ENCODE measurements at places on chromosomes 3 and 15. TPM values are rescaled to one million over a fixed set of nuclear protein-coding genes. Genes with fewer than 3 reads are reported as not detected.

Gene CFAP100
- total RNA-seq: 0.44 TPM

Gene EFCAB12
- 0.11 TPM for total RNA-seq

Gene KBTBD8
- 19.4 TPM for total RNA-seq

Gene MAGEL2
- 9.7 TPM for total RNA-seq

Gene TTLL13
- total RNA-seq: not detected

Gene FOXB1
- total RNA-seq: 3.7 TPM

Gene GUCA1C
- not detected for total RNA-seq

Gene TICRR
- total RNA-seq: 26.0 TPM

Gene TRH
- total RNA-seq: not detected

Gene BCHE
- total RNA-seq: 1.4 TPM

Gene TMIE
- total RNA-seq: 0.66 TPM

Gene DNAH1
- 2.3 TPM for total RNA-seq

DNA sequence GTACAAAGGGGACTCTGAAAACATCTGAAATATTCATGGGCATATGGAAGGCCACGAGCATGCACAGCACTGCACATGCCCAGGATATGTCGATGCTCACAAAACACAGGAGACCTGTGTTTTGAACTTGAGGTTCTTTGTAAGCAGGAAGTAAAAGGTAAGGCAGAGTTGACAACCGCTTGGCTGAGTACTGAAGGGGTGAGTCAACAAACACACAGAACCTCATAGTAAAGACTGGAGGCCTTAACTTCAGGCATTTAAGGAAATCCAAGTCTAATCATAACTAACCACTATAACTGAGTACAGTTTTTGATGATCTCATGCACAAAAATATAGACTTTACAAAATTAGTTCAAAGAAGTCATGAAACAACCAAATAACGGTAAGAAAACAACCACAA, 80.6 kb downstream of the MYO9A start:
- H3K27me3 ChIP-seq: no peaks in the 10 kb centered on the region
- peaks cover 5% of the 10 kb centered on the region for H3K36me3 ChIP-seq
- no peak for DNase-seq
- H3K27ac ChIP-seq: no peak overlapping the region

DNA sequence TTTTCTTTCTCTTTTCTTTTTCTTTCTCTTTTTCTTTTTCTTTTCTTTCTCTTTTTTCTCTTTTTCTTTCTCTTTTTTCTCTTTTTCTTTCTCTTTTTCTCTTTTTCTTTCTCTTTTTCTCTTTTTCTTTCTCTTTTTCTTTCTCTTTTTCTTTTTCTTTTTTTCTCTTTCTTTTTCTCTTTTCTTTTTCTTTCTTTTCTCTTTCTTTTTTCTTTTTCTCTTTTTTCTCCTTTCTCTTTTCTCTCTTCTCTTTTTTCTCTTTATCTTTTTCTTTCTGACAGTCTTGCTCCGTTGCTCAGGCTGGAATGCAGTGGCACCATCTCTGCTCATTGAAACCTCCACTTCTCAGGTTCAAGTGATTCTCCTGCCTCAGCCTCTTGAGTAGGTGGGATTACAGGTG, 335.7 kb downstream of the SQOR start:
- DNase-seq: no peak
- H3K4me3 ChIP-seq: no peak overlapping the region
- H3K27me3 ChIP-seq: no peaks in the 10 kb centered on the region
- no peak overlapping the region for H3K27ac ChIP-seq

DNA sequence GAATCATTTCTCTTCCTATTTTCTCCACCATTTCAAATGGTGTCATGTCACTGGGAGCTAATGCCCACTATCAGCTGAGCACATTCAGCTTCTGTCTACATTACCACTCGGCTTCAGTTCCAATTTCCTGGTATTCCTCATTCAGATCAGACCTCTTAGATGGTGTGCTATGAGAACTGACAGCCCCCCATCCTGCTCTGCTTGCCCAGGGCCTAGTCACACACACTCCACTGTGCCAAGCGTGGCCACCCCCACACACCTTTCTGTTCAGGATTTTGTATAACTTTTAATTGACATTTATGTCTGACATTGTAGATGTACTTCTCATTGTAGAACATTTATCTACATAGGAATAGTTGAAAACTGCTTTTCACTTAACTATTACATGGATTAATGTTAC, 146.8 kb downstream of the CDIN1 start:
- H3K36me3 ChIP-seq: no peaks in the 10 kb centered on the region
- H3K27ac ChIP-seq: no peak overlapping the region
- no peak for DNase-seq
- H3K4me3 ChIP-seq: no peak overlapping the region

- H3K36me3 ChIP-seq: no peaks in the 10 kb centered on the region
- DNase-seq: no peak
- H3K27ac ChIP-seq: no peak overlapping the region
- H3K4me1 ChIP-seq: no peaks in the 10 kb centered on the region
Observed at GRCh38 chr15:100898661-100899462, 19.2 kb downstream of the ALDH1A3 start.

- H3K4me1 ChIP-seq: no peaks in the 10 kb centered on the region
- DNase-seq: peak; percentile 33
- H3K27ac ChIP-seq: no peak overlapping the region
Observed at GRCh38 chr15:68389041-68389930, 42.7 kb downstream of the ITGA11 start.

- H3K4me3 ChIP-seq: no peak overlapping the region
- DNase-seq: no peak
- no peaks in the 10 kb centered on the region for H3K4me1 ChIP-seq
- H3K27ac ChIP-seq: no peak overlapping the region
- no peaks in the 10 kb centered on the region for H3K27me3 ChIP-seq
- H3K36me3 ChIP-seq: peaks cover 6% of the 10 kb centered on the region
Observed at GRCh38 chr15:42411884-42412283, 52.6 kb downstream of the CAPN3 start.

- no peak overlapping the region for H3K4me3 ChIP-seq
- no peaks in the 10 kb centered on the region for H3K36me3 ChIP-seq
- H3K4me1 ChIP-seq: no peaks in the 10 kb centered on the region
Observed at GRCh38 chr3:65778968-65779367, 259.8 kb downstream of the MAGI1 start.

DNA sequence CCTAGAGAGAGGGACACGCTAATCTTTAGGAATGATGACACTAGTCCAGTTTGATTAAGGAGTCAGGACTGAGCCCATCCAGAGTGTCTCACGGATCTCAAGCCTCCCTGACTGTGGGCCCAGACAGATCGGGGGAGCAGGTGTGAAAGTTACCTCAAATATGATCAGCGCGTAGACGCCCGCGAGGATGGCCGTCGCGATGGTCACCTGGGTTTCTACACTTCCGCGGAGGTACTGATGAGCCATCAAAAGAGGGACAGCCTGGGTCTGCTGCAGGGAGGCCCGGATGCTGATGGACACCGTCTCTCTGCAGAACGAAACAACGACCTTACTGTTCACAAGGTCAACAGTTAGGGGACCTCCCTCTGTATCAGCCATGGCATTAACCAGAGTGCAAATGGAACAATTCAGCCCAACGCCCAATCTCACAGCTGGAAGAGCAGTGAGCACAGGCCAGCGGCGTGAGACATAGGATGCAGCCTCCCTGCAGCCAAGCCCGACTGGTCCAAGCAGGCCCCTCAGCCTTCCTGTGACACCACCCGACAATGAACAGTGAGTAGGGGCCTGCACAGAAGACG, 84.4 kb downstream of the OCA2 start:
- DNase-seq: no peak
- H3K4me3 ChIP-seq: no peak overlapping the region
- no peak overlapping the region for H3K27ac ChIP-seq
- no peaks in the 10 kb centered on the region for H3K27me3 ChIP-seq

- H3K27ac ChIP-seq: no peak overlapping the region
- no peaks in the 10 kb centered on the region for H3K36me3 ChIP-seq
- no peak overlapping the region for H3K4me3 ChIP-seq
Observed at GRCh38 chr3:33229066-33229465, 10.5 kb upstream of the SUSD5 start.

DNA sequence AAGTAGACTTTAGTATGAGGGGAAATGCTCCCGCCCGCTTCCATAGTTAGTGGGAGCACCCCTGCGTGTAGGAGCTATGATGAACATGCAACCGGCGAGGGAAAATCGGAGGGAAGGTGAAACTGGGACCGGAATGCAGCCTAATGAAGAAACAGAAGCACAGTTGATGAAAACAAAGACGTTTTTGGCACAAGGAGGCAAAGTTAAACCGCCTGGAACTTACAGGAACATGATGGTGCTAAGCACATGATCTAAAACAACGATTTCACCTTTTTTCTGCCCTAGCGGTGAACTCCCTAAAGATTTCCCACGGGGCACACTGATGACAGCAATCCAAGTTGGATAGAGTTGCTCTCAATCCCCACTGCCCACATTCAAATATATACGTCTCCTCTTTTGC, 49.4 kb upstream of the SPATA12 start:
- no peak overlapping the region for H3K27ac ChIP-seq
- H3K27me3 ChIP-seq: no peaks in the 10 kb centered on the region
- no peak overlapping the region for H3K4me3 ChIP-seq
- H3K36me3 ChIP-seq: peaks cover 8% of the 10 kb centered on the region
- DNase-seq: no peak
- H3K4me1 ChIP-seq: peaks cover 7% of the 10 kb centered on the region

- H3K36me3 ChIP-seq: no peaks in the 10 kb centered on the region
- no peaks in the 10 kb centered on the region for H3K4me1 ChIP-seq
- no peak overlapping the region for H3K4me3 ChIP-seq
- H3K27ac ChIP-seq: no peak overlapping the region
- no peaks in the 10 kb centered on the region for H3K27me3 ChIP-seq
- no peak for DNase-seq
Observed at GRCh38 chr3:59553076-59553475, 503.3 kb upstream of the CFAP20DC start.

DNA sequence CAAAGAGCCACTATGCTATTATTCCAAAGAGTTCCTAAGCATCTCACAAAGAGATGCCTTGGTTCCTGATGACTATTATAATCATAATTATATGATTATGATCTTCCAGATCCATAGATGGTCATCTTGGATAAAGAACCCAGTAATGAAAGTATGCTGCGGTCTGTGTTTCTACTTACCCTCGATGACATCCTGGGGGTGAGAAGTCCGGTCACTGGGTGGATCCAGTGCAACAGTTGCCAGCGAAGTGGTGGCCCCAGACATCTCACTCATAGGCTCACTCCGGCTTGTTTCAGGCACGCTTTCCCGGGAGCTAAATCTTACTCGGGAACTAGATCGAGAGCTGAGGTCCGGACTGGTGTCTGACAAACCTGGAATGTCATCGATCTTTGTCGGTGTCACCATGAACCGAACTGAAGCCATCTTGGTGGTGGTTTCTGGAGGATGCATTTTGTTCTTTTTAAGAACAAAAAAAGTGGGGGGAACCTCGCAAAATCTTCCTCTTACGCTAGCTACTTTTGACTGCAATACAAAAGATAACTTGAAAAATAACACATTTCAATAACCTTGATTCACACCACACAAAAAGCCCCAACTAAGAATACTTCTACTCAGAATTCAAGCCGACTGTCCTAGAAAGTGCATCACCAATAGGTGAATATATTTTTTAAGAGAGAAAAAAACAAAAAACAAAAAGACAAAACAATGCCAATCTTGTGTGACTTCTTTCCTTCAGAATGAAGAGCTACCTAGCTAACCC, 1.2 kb downstream of the SLC12A6 start:
- no peak for DNase-seq
- no peaks in the 10 kb centered on the region for H3K4me1 ChIP-seq
- H3K4me3 ChIP-seq: peak overlapping the region; percentile 81
- H3K27ac ChIP-seq: no peak overlapping the region

- no peaks in the 10 kb centered on the region for H3K27me3 ChIP-seq
- H3K36me3 ChIP-seq: no peaks in the 10 kb centered on the region
- H3K4me3 ChIP-seq: no peak overlapping the region
Observed at GRCh38 chr15:48222627-48223026, 16.5 kb downstream of the SLC12A1 start.

- H3K27ac ChIP-seq: no peak overlapping the region
- no peak for DNase-seq
- H3K4me1 ChIP-seq: no peaks in the 10 kb centered on the region
Observed at GRCh38 chr3:166367947-166368533, 530.8 kb upstream of the BCHE start.

DNA sequence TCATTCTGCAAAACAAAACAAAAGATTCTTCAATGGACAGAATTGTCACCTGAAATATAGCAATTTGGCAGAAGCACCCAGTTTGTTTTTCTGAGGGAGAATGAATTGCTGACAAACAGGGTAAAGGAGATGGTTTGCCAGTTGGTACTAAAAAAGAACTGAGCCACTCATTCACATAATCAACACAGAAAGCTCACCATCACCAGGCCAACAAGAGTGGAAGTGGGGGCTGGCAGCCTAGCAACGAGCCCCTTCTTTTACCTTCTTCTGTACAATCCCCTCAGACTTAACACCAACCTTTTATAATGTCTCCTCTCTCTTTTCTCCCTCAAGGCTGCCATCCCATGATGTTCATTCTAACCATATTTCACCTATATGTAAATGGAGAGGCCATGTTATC, 5.9 kb downstream of the TOP2B start:
- no peak overlapping the region for H3K27ac ChIP-seq
- no peaks in the 10 kb centered on the region for H3K27me3 ChIP-seq
- no peaks in the 10 kb centered on the region for H3K4me1 ChIP-seq
- H3K36me3 ChIP-seq: peaks cover 4% of the 10 kb centered on the region

DNA sequence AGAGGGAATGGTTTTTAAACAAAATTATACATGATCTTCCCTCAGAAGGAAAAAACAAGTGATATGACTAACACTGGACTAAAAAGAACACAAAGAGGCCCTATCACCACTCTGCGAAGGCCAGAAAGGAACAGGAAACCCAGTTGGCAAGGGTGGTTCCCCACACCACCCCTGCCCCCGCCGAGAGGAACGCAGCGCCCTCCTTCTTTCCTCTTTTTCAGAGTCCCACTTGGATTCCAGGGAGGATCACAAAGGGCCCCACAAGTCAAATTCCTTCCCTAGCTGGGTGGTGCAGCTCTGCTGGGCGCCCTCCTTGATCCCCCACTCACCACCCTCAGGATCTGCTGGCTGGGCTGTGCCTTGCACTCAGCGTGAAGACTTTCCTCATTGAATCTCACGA, 29.8 kb downstream of the PLA1A start:
- H3K36me3 ChIP-seq: no peaks in the 10 kb centered on the region
- H3K27ac ChIP-seq: no peak overlapping the region
- H3K27me3 ChIP-seq: no peaks in the 10 kb centered on the region
- H3K4me3 ChIP-seq: no peak overlapping the region
- DNase-seq: no peak

DNA sequence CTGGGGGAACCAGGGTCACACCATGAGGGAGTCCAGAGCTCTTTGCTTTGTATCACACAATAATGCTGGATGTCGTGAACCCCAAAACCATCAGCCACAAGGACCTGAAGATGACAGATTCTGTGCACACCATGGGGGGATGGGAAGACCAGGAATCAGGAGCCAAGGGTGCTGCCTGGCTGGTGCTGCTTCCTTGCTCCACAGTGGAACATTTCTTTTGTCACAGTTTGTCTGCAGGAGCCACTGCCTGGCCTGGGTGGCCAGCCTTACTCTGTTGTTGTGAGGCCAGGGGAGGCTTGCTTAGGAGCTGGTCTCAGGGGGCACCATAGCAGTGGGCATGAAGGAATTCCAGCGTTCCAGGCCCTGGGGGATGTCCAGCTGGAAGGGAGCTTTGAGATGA, 6.5 kb upstream of the TGM5 start:
- no peaks in the 10 kb centered on the region for H3K36me3 ChIP-seq
- H3K27ac ChIP-seq: no peak overlapping the region
- no peak overlapping the region for H3K4me3 ChIP-seq

GRCh38 chr3:114122027-114122709, 56.7 kb downstream of the DRD3 start:
- H3K36me3 ChIP-seq: no peaks in the 10 kb centered on the region
- H3K4me3 ChIP-seq: no peak overlapping the region
- no peaks in the 10 kb centered on the region for H3K27me3 ChIP-seq
- no peak for DNase-seq

- H3K4me1 ChIP-seq: no peaks in the 10 kb centered on the region
- no peaks in the 10 kb centered on the region for H3K36me3 ChIP-seq
- H3K4me3 ChIP-seq: no peak overlapping the region
Observed at GRCh38 chr15:35768949-35769348, 223.0 kb upstream of the DPH6 start.

Measured in H9 (cell line).